RCC 7860 (cell line): ENCODE measurements at places on chromosomes 5 and 9.

DNA sequence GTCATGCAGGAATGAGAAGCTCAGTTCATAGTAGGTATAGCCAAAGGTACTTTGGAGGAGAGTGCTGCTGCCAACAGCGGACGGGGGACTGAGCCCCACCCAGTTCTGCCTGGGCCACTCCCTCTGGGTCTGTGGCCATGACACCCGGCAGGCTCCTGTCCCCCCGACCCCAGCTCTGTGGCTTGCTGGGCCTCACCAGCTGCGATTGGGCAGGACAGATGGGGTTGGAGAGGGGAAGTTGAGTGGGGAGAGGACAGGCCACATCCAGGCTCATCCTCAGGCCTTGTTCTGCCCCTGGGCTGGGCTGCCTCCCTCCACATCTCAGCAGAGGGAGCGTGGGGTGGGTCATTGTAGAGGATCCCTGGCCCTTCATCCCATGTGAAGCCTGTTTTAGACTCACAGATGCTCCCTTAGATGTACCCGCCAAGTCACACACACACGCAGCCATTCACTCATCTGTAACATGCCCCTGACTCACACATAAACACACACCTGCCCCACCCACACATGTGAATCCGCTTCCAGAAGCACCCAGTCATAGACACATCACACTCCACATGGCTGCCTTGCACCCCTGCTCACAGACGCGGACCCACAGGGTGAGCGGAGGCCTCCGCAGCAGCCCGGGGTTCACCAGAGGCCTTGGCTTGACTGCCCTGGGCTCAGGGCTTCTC is 48.8 kb downstream of the NTNG2 start:
- peak; percentile 62 for DNase-seq

- no peak for DNase-seq
Measured at GRCh38 chr9:128159522-128159783, 612 bp upstream of the BBLN start.

- DNase-seq = no peak
Measured at GRCh38 chr9:123074628-123075027, 41.2 kb downstream of the GPR21 start.

- DNase-seq = no peak
Measured at GRCh38 chr9:80649496-80649895, 1039.9 kb downstream of the TLE1 start.

DNA sequence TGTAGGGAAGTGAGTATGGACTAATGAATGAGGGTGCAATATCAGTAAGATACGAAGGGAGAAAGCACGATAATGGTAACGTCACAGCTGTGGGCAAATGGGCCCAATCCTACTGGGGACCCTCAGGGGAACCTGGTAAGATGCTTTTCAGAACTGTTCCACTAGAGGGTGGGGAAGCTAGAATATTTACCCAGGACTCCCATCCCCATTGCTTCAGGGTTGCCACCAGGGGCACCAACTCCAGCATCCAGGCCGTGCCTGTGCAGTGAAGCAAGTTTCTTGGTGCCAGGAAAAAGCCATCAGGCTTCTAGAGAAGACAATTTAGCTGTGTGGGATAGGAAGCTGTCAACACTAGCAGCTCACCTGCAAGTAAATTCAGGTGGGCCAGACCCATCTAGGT is 409.3 kb downstream of the AGTPBP1 start:
- DNase-seq = peak; percentile 14
